ENCODE measurements at places on chromosomes 6 and 20.
A peak's percentile ranks its signal among the peaks of the same experiment; 100 is the strongest.

DNA sequence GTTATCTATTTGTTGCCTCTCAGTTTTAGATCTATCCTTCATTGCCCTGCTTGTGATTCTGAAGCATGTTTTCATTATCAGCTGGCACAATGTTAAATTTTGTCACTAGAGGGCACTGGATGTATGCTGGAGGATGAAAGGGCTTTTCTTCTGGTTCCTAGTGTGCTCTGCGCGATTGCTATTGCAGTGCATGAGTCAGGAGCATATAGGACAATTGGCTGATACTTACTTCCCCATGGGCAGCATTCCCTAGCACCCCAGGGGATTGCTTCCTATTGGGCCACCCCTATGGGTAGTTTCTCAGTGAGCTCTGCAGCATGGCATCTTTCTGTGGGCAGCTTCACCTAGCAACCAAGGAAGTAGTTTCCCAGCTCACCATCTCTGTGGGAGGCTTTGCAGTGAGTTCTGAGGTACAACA, 280.3 kb upstream of the SYNCRIP start:
- DNase-seq: peak; percentile 54

DNA sequence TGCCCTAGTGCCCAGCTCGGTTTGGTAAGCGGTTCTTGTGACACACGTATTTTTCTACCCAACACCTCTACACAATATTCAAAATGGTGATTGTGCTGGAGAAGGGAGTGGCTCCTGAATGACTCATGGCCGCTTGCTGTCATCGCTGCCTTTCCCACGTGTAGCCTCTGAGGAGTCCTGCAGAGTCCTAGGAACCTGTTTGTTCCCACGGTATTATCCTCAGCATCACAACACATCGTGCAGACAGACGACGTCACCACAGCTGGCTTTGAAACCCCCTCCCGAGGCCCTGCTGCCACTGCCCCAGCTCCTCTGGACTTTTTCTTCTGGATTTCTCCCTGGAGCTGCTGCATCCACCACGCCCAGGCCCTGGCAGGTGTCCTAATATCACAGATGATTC, 353.5 kb downstream of the SMOC2 start:
- no peak for DNase-seq

GRCh38 chr6:169457762-169458161, 204.1 kb upstream of the THBS2 start:
- DNase-seq: no peak

DNA sequence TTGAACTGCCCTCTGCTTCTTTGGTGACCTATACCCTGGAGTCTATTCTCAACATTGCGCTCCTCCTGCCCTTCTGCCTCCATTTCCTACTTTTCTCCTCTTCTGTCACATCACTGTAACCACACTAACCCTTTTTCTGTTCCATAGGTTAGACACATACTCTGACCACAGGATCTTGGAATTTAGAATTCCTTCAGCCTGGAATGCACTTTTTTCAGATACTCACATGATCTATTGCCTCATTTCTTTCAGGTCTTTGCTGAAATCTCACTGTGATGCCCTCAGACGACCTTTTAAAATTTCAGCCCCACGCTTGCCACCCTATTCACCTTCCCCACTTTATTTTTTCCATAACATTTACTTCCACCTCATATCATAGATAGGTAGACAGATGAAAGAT, 5.1 kb downstream of the VNN1 start:
- DNase-seq: no peak

GRCh38 chr20:31922181-31922580, 29.7 kb downstream of the PDRG1 start:
- no peak for DNase-seq

DNA sequence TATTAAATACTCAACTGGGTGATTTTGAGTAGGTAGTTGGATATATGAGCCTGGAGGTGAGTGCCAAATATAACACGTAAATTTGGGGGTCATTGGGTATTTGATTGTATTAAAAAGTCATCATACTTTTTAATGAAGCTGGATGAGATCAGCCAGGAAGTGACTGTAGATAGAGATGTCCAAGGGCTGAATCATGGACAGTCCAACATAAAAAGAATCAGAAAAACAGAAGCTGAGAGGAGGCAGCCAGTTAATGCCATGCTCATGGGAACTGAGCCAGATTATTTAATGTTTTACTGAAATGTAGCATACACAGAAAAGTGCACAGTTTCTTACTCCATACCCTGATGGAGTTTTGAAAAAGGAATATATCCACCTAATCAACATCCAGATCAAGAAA, 435.5 kb upstream of the PLCB4 start:
- DNase-seq: no peak

GRCh38 chr6:84422380-84422968, 195.0 kb upstream of the CEP162 start:
- DNase-seq: no peak

DNA sequence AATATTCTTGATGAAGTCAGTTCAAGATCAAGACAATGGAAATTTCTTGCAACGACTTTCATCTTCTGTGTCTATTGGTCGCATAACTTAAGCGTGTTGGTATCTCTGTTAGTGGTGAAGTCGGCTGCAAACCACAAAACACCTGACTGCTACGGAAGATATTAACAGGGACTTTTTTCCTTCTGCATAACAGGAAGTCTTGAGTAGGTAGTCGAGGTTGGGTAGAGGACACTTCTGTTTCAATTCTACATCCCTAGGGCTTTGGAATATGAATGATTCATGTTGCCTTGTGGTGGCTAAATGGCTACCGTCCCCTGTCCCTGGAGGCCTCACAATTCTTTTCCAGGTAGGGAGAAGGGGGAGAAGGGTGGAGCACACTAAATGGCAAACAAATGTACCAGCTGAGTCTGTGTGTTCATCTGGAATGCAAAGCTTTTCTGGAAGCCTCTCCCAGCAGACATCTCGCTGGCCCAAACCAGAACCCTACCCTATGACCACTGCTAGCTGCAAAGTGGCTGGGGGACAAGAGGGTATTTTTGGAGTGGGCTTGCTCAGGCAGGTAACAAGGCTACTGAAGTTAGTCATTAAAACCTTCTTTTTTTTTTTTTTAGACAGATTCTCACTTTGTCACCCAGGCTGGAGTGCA, 34.6 kb upstream of the NKX2-2 start:
- no peak for DNase-seq

- no peak for DNase-seq
These were observed 9.2 kb upstream of the DEFB113 start for GRCh38 chr6:49978332-49979226.

- no peak for DNase-seq
These were observed 41.9 kb downstream of the TTI1 start for GRCh38 chr20:37991157-37991866.

- no peak for DNase-seq
These were observed 161.9 kb downstream of the DST start for GRCh38 chr6:56480654-56481337.

- DNase-seq: peak; percentile 26
These were observed 139.6 kb downstream of the MYLK4 start for GRCh38 chr6:2611092-2611491.

DNA sequence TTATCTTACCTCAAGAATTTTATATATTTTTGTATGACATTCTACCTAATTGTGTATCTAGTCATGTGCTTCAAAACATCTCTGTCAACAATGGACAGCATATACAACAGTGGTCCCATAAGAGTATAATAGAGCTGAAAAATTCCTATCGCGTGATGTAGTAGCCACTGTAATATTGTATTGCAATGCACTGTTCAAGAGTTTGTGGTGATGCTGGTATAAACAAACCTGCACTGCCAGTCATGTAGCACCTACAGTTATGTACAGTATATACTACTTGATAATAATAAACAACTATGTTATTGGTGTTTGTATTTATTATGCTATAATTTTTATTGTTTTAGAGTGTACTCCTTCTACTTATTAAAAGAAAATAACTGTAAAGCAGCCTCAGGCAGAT, 672.7 kb downstream of the CD109 start:
- DNase-seq: no peak

DNA sequence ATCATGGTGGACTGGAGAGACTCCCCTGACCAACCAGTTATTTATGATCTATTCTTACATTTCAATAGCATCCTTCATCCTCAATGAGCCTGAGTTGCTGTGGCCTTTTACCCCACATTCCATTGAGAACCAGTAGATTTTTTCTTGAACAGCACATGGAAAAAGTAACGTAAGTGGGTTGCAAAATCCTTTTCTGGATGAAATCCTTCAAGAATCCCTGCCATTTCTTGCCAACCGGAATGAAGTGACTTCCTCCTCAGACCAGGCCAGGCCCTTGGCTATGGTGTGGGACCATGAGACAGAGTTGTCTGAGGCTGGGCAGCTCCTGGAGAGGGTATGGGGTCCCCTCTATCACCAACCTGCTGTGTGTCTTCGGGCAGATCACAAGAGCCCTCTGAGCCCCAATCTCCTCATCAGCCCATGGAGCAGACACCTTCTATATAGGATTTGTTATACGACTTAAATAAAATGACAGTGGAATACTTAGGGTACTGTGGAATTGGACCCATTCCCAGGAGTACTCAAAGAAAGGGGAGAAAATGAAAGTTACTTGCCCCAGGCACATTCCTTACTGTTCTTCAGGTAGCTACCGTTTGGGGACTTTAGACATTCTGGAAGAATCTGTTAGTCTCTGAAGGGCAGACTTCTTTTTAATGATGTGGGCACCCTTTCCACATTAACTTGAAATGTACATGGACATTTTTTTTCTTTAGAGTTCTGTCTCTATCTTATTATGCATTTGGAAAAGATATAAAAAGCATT, 10.9 kb downstream of the EYA2 start:
- DNase-seq: no peak

DNA sequence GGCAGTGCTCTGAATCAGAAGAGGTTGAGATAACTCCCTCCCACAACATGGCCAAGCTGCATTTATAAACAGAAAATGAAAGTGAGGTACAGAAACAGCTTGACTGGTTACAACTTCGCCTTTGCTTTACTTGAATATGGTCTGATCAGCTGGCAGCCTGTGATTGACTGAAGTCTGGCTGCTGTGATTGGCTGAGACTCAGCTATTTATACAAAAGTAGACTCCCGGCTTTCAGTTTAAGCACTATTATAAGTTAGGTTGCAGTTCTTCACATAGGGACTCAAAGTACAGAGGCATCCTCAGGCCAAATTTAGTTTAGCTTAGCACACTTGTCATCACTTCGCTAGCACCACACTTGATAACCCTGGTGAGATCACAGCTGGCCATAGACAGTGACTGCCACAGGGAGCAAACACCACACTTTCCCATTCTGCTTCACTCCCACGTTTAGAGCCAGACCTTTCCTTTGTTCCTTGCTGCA, 362.6 kb downstream of the EPM2A start:
- DNase-seq: no peak

DNA sequence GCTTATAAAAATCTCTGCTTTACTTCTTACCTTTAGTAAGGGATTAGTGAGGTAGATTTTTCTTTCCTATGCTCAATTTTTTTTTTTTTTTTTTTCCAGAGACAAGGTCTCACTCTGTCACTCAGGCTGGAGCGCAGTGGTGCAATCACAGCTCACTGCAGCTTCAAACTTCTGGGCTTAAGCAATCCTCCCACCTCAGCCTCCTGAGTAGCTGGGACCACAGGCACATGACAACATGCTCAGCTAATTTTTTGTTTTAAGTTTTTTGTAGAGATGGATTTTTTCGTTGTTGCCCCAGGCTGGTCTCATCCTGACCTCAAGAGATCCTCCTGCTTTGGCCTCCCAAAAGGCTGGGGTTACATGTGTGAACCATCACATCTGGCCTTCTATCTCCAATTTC, 58.9 kb upstream of the RREB1 start:
- no peak for DNase-seq

- DNase-seq: peak; percentile 41
These were observed 21.8 kb downstream of the PKHD1 start for GRCh38 chr6:52065621-52066020.

DNA sequence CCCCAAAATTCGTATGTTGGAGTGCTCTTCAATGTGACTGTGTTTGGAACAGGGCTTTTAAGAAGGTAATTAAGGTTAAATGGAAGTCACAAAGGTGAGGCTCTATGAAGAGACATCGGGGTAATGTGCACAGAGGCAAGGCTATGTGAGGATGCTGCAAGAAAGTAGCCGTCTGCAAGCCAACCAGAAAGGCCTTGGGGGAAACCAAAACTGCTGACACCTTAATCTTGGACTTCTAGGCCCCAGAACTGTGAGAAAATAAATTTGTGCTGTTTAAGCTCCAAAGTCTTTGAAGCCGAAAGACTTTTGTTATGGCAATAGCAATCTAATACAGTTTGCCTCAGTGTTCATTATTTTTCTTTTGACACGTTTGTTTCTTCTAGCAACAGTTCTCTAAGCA, 2.4 kb upstream of the IRAK1BP1 start:
- no peak for DNase-seq

DNA sequence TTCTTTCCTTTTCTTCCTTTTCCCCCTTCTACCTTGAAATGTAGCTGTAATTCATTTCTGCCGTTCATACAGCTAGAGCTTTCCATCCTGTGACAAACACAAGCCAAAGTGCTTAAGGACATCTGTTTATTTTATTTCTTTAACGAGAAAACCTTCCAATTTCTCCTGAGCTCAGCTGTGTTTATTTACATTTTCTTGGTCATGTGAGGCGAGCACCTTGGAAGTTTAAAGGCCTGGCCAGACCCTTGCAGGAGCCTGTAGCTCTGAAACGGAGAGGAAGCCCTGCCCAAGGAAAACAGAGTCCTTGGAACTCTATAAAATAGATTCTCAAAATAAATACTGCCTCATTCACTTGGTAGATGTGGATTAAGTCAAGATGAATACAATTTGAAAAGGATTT, 223.1 kb downstream of the EYA2 start:
- DNase-seq: no peak

DNA sequence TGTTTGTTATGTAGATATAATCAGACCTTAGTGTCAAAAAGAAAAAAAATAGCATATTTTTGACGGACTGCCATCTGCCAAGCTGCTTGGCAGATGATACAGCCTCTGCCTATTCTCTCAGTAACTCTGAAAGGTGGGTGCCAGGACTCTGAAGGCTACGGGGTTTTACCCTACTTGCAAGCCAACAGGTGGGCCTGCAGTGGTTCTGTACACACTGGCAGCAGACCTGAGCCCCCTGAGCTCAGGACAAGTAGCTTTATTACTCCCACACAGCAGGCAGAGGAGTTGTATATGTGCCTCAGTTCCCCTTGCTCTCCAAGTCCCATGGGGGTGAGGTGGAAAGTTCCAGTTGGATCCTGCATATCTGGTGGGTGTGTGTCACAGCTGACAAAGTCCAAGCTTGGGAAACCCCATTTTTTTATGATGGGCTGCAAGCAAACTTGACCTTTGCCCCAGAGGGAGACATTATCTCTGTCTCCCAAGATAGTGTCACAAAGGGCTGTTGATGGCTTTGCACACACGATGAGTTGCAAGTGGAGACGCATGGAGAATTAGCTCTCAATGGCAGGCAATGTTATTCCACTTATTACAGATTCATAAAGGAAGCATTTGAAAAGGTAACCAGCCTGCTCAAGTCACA, 20.5 kb upstream of the AFDN start:
- DNase-seq: no peak

GRCh38 chr20:15575255-15575654, 998.0 kb downstream of the KIF16B start:
- DNase-seq: no peak

- no peak for DNase-seq
These were observed 6.2 kb downstream of the BMP7 start for GRCh38 chr20:57259938-57260921.

- peak; percentile 80 for DNase-seq
These were observed 15.9 kb downstream of the NDUFAF5 start for GRCh38 chr20:13800728-13801134.

- no peak for DNase-seq
These were observed 59.5 kb upstream of the RNF144B start for GRCh38 chr6:18327626-18328025.

- DNase-seq: no peak
These were observed 16.3 kb downstream of the RRBP1 start for GRCh38 chr20:17665756-17666155.
